ENCODE measurements at places on chromosomes 12 and 14. TPM values are rescaled to one million over a fixed set of nuclear protein-coding genes. Genes with fewer than 3 reads are reported as not detected.

LRRK2 gene
- 0.80 TPM for total RNA-seq

- no peak for DNase-seq
Observed at GRCh38 chr12:74732164-74732784, 194.6 kb downstream of the ATXN7L3B start.

NFE2 gene
- not detected for total RNA-seq

DNA sequence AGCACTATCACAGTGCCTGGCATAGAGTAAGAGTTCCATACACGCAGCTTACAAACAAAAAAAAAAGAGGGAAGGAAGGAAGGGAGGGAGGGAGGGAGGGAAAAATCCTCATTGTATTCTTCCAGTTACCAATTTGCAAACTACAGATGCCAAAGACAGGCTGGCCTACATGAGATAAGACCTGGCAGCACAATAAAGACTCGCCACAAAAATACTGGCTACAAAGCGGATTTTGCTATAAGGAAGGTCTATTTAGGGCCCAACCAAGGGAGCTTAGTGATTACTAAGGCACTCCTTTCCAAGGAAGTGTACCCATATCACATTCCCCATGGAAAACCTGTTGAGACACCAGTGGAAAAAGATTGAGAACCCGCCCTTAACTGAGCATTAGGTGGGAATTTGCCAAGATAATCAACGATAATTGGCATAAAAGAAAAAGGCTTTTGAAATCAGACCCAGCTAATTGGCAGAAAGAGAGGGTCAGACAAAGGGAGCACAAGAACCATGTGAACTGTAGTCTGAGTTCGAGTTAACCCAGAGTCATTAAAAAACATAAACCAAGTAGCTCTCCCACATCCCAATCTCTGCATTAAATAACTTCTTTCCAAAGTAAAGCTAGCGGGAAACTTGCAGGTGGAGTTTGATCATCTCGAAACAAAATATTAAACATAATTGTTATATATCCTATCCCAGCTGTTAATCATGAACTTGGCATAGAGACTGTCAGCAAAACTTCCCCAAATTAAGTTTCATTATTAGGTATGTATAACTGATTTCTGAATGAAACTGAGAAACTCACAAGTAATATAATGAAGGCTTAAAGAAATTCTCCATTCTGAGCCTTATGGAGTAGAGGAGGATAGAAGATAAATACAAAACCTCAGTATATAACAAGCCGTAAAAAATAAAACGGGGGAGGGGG lies 50.1 kb downstream of the PHLDA1 start:
- no peak for DNase-seq

DNA sequence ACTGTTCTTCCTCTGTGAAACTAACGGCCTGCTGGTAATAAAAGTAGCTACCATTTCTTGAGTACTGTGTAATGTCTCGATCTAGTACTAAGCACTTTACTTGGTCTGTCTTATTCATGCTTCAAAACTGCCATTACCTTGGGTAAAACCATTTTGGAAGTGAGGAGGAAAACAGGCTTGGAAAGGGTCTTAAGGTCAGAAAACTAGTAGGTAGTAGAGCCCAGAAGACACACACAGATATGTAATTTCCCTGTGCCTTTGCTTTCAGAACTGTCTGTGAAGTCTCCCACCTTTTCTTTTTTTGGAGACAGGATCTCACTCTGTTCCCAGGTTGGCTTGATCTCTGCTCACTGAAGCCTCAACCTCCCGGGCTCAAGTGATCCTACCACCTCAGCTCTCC lies 3.4 kb upstream of the DDX55 start:
- DNase-seq: no peak

DNA sequence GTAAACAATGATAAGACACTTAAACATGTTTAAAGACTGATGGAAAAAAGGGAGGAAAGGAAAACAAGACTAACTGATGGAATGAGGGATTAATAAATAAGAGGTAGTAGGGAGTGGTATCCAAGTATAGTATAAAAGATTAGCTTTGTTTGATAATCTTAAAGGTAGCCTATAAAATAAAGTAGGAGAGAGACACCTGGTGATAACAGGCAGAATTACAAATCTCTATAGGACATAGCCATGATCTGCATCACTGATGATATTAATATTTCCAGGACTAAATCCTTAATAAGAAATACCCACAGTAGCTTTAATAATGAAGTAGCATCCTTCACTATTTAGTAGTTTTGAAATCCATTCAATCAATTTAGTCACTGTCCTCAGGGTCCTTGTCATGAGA lies 30.4 kb downstream of the DLGAP5 start:
- no peak for DNase-seq

ANAPC7 gene
- total RNA-seq: 67.5 TPM

DNA sequence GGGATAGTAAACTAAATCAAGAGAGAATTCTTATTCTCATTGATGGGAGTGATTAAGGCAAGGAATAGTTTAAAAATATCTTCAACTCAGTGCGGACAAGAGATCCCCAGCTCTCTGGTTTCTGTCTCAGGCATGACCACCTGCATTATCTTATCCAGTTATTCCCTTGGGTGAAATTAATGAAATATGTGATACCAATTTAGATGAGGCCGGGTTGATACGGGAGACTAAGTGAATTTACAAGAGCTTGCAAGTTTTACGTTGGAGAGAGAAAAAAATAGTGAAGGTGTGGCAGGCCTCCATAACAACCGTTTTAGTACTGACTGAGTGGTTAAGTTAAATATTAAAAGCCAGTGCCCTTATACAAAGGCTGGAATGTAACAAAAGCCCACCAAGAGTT lies 61.1 kb upstream of the PLBD1 start:
- DNase-seq: no peak
